H7 (cell line): ENCODE measurements at places on chromosomes 4 and X.
A peak's percentile ranks its signal among the peaks of the same experiment; 100 is the strongest.

DNA sequence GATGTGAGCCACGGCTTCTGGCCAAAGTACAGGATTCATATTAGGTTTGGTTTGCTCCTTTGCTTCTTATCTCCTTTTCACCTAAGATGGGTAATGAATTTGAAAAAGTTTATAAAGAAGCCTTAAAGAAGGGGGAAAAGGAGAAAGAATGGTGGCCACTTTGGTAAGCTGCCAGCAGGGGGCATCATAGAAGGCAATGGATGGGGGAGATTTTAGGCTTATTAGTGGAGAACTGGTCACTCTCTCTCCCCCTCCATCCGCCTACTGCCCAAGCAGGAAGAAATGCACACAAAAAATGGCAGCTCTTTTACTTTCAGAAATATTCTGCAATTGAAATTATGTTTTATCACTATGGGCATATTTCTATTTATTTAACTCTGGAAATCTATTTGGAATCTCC, 32.0 kb downstream of the SPARCL1 start:
- peak; percentile 19 for DNase-seq

DNA sequence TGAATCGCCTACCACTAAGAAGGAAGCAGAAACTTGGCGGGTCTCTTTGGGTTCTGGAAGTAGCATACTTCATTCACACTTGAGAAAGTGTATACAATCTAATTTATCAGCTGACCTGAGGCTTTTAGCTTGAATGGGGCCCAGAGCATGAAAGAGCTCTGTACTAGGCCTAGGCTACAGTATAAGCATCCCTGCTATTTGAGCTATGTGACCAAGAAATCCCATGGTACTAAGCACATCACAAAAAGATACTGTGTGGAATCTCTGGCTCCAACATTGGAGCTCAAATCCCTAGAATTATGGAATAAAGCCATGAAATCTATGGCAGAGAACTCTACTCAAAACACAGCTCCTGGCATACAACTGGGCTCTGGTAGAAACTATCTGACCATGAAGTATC, 43.9 kb upstream of the CCDC149 start:
- DNase-seq = no peak

DNA sequence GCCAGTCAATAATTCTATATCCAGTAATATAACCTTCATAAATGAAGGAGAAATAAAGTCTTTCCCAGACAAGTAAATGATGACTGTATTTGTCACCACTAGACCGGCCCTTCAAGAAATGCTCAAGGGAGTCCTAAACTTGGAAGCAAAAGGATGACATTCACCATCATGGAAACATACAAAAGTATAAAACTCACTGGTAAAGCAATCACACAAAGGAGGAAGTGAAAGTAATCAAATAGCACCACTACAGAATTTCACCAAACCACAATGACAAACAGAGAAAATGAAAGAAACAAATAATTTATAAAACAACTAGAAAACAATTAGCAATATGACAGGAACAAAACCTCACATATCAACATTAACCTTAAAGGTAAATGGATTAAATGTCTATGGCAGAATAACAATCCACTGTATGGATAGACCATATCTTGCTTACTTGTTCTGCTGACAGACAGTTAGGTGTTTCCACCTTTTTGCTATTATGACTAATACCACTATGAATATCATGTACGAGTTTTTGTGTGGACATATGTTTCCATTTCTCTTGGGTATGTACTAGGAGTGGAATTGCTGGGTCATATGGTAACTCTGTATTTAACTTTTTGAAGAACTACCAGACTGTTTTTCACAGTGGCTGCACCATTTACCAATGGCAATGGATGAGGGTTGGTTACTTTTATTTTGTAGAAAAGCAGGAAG, 44.9 kb downstream of the NAT8L start:
- no peak for DNase-seq

GRCh38 chr4:73855406-73855805, 2.3 kb downstream of the PF4V1 start:
- no peak for DNase-seq

GRCh38 chrX:11451151-11451550, 157.9 kb downstream of the AMELX start:
- no peak for DNase-seq

- DNase-seq = no peak
Measured at GRCh38 chr4:145541346-145541745, 59.7 kb downstream of the SMAD1 start.

DNA sequence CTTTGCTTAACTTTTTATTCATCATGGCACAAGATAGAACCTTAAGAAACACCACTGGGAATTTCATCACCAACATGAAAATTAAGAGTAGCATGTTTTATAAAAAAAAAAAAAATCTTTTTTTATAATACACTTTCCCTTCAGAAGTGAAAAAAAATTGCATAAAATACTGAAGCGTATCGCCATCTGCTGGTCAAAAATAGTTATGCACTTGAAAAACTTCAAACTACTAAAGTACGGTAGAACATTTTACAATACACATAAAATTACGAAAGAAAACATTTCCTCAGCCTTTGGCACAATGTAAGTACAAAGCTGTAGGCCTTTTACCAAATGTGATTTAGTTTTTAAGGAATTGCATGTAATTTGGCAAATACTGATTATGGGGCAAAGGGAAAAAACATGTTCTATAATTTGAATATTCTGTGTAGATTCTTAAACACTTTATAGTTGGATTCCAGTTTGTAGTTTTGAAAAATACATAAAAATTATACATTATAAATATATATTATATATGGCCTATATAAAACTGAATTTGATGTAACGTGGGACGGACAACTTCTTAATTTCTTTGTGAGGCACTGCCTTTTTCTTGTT, 26.5 kb downstream of the HCCS start:
- peak; percentile 37 for DNase-seq

DNA sequence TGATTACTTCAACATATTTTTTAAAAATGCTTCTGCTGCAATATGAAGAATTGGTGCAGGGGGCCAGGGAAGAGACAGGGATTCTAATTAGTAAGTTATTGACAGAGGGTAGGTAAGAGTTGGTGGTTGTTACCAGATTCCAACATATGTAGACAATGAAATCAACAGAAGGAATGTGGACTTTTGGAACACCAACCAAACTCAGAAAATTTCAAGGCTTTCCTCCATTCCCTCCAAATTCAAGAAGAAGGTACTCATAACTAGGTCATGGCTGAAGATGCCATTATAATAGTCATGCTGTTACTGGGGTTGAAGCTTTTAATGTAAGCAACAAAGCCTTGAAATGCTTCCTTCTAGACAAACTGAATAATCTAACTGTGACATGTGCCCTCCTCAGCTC, 22.9 kb upstream of the CXCL13 start:
- DNase-seq = no peak

- no peak for DNase-seq
Measured at GRCh38 chrX:110419512-110419911, 60.9 kb downstream of the RTL9 start.

DNA sequence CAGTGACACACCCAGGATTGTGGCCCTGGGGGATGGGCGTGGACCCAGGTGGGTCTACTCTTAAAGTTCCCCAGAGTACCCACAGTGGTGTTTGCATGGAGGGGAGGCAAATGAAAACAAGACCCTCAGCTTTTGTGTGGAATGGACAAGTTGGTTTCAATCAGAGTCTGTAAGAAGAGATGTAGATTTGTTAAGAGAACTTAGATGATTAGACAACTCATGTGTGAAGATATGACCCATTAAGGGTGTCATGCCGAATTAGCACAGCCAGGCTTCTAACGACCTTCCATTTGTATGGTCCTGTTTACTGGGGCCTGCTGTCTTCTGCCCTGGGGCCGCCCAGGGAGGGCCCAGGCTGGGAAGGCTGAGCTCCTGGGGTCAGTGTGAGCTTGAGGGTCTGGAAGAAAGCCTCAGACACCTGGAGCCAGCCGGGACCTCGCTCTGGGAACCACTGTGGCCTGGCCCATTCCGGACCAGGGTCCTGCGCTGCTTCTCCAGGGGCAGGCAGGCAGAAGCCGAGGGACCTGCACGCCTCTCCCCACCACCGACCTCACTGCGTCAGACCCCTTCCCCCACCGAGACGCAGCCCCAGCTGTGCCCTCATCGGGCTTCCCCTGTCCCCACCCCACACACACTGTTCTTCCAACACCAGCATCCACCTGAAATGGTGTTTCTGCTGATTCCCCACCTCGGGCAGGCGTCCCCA, 20.4 kb downstream of the UVSSA start:
- no peak for DNase-seq

GRCh38 chrX:37350034-37350365, 836 bp downstream of the PRRG1 start:
- no peak for DNase-seq

DNA sequence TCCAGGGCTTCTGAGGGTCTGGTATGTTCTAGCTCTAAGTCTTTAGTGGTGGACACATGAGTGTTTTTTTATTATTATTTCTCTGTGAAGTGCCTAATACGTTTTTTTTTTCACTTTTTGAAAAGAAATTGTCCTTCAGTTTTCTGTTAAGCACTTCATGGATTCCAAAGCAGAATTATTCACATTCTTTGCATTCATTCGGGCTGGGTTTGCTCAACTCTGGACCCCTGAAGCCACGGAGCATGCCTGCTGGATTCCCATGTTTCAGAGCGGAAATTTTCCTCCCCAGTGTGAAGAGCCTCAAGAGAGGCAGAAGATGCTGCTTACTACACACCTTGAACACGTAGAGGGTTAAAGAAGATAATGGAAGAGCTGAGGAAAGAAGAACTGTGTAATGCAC, 107.5 kb downstream of the EGF start:
- no peak for DNase-seq

DNA sequence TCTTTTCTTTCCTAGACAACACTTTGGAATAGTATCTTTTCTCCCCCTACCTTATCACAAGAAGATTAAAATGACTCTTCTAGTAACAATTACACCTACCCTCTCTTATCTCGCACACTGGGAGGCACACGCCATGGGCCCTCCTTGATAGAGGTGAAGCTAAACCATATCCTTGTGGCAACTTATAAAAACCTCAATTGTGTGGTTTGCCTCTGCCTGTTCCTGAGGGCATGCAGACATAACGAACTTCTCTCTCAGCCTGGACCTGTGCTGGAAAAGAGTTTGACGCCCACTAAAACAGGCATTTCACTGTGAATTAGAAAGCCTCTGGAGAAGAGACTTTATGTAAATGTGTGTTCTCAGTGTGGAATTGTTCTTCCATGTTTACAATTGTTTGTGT, 141.2 kb downstream of the NDST3 start:
- no peak for DNase-seq

GRCh38 chr4:8280876-8281440, 11.4 kb downstream of the HTRA3 start:
- DNase-seq = no peak

DNA sequence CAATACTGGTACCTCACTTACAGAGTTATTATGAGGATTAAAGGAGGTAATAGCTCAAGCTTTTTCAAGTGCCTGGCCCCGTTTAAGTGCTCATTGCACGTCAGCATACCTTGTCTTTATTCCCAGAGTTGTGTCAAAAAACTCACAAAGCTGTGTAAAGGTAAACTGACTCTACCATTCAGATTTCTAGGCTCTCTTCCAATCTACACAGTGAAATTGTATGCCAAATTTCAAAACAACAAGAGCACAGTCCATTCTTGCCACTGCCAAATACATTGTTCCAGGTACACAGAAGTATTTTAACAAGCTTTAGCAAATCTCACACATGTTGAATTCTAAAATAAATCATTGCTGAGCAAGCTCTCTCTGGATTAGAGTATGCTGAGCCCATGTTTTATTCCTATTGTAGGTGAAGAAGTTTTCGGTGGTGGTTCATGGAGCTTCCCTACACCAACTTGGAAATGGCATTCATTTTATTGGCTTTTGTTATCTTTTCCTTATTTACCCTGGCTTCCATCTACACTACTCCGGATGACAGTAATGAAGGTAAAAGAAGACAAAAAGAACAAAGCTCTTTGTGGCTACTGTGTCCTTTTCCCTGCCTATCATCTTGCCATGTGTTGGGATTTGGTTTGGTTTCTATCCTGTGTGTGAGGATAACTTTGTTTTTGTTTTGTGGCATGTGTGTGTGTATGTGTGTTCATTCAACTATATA, 16.2 kb downstream of the SMIM31 start:
- no peak for DNase-seq

DNA sequence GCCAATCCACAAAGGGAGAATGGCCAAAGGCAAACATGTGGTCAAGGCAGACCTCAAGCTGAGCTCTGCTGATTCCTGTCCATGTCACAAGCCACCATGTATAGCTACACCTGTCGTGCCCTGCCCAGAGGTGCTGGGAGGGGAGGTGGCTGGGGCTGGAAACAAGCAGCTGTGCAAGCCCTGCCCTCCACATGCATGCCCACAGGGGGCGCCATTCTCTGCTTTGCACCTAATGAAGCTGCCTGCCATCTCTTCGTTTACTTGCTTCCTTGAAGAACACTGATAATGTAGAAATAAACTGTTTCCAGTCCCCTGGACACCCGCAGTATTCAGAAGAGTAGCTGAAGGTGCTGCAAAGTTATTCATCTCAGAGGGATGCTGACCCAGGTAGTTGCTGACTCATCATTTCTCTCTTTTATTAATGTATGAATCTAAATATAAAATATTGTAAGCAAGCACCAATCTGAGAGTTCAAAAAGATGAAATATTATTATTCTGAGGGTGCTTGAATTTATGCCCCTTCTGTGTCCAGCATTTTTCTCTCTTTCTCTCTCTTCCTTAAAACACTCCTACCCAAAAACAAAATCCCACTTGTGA, 278.6 kb downstream of the ADGRA3 start:
- peak; percentile 48 for DNase-seq

DNA sequence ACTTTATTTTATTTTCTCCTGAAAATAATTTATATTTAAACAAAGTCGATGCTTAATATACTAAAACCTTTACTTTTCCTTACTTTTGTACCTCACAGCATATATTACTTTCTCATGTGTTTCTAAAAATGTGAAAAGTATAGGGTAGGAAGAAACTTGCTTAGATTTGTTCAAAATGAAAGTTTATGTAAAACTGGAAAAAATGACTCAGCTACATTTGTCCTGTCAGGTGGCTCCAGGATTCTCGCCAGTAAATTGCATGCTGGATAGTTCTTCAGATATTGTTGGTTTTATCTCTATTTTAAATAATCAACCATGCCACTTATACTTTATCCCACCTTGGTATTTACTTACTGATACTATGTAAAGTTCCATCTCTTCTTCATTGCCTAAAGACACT, 159.2 kb upstream of the NDST4 start:
- no peak for DNase-seq
